Brain pericyte (primary cell): ENCODE measurements at places on chromosomes 16 and 17.

DNA sequence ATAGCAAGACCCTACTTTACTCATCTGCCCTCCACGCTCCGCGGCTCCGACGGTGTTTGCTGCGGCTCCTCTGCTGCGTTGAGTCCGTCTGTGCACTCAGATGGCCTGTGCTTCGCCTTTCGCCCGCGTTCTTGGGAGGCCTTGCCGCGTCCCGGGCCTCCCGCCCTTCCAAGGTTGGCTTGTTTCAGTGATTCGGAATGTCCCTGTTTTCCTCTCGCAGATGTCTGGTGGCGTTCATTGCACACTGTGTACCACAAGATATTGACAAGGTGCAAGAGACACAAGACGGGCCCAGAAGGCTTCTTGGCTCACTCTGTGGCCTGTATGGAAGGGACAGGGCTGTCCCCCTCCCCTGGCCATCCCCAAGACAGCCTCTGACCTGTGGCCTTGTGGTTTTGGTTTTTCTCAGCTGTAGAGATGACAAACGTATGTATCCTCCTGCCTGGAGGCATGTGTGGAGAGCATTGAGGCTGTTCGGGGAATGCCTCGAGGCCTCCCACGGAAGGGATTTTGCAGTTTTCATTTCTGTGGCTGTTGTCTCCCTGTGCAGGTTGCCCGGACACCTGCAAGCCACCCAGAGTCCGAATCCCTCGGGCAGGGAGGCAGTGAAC, 15.4 kb downstream of the MGRN1 start:
- no peak for DNase-seq

DNA sequence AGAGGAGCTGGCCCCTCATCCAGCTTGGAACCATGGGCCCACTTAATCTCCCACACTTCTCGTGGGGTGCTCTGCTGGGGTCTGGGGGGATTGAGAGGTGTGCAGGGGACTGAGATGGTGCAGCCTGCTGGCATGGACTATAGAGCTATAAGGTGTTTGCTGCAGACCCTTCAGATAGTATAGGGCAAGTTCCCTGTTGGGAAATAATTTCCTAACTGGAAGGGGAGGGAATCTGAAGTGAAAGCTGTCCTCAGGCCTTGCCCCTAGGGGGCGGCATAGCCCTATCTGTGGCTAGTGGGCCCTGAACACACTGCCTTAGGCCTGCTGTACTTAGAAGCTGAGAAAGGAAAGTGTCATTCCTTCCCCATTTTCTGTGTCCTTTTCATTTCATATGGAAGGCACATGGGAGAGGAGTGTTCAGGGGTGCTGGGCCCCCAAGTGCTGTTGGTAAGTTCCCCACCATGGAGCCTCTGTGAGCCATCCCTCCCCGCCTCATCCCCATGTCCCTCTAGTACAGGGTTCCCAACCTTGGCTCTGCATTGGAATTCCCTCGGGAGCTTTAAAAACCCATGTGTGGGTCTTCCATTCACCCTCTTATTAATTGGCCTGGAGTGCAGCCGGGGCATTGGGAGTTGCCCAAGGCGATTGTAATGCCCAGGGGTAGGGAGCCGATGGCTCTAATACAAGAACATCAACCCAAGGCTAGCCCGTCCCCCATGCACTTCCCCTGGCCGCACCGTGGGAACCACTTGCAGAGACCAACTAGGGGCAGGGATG, 19.7 kb downstream of the GOSR2 start:
- no peak for DNase-seq

DNA sequence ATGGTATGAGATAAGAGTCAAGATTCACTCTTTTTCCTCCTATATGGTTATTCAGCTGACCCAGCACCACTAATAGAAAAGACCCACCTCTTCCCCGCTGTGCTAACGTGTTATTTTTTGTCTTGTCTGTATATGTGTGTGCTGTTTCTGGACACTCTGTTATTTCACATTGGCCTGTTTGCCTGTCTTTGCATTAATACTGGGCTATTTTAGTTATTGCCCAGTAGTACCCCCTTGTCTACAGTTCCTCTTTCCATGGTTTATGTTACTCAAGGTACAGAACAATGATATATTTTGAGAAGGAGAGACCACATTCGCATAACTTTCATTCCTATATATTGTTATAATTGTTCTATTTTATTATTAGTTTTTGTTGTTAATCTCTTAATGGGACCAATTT, 74.0 kb upstream of the SIAH1 start:
- DNase-seq: no peak

- DNase-seq: no peak
These were observed 632 bp upstream of the RTN4RL1 start for GRCh38 chr17:2025622-2026309.

GRCh38 chr17:77892031-77892430, 66.5 kb upstream of the TNRC6C start:
- DNase-seq: no peak

- DNase-seq: no peak
These were observed 1.2 kb downstream of the MIF4GD start for GRCh38 chr17:75269844-75270217.

DNA sequence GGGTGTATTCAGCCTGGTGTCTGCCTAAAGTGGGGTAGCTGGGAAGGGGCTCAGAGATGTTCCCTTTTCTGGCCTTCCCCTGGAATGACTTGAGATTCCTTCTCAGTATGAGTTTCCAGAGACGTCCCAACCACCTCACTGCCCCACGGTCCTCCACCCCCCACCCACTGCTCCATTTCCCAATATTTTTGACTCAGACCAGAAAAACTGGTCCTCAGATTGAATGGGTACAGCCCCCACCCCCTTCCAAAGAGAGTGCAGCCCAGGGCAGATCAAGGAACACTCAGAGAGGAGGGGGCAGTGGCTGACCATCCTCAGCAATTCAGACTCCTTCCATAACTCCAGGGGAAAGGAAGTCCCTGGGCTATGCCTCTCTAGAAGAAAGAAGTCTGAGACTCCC, 3.2 kb downstream of the ACLY start:
- DNase-seq: no peak

DNA sequence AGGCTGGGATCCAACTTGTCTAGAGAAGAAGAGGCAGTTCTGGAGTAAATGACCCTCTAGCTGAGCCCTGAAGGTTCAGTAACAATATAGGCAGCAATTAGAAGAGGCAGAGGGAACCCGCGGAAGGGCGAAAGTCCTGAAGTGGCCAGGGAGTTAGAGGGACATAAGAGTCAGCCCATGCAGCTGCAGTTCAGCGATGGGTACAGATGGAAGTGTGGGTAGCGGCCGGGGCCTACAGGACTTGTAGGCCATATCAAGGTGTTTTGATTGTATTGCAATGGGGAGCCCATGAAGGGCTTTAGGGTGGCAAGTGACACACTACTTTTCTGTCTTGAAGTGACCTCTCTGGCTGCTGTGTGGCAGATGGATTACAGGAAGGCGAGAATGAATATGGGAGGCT, 3.0 kb downstream of the ELAC2 start:
- no peak for DNase-seq

- DNase-seq: no peak
These were observed 21.3 kb downstream of the SBK1 start for GRCh38 chr16:28313587-28313986.

GRCh38 chr17:19327031-19327783, 35.3 kb downstream of the B9D1 start:
- DNase-seq: no peak

DNA sequence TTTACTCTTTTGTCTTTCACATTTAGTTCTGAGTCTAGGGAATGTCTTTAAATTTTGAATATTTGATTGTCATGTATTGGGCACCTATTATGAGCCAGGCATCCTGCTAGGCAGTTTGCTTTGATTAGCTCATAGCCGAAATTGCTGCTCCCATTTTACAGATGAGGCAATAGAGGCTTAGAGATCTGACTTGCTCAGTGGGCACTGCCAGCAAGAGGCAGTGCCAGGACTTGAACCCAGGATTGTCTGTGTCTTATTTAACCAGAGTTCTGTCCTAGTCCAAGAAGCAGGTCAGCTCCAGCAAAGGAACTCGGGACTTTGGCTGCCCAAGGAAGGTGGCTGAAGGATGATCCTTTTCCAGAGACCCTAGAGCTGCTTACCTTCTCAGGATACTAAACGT, 24.5 kb downstream of the BEAN1 start:
- DNase-seq: no peak

- DNase-seq: no peak
These were observed 163.7 kb downstream of the MSI2 start for GRCh38 chr17:57419940-57420550.

DNA sequence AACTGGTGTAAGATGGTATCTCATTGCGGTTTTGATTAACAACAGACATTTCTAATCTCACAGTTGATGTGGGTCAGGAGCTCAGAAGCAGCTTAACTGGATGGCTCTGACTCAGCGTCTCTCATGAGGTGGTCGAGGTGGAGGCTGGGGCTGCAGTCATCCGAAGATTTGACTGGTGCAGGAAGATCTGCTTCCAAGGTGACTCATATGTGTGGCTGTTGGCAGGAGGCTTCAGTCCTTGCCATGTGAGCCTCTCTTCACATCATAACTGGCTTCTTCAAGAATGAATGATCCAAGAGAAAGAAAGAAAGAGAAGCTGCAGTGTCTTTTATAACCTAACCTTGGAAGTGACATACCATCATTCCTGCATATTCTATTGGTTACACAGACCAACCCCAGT, 376.1 kb downstream of the SEC14L1 start:
- DNase-seq: no peak

- DNase-seq: no peak
These were observed 939 bp upstream of the WDR90 start for GRCh38 chr16:648071-648780.

DNA sequence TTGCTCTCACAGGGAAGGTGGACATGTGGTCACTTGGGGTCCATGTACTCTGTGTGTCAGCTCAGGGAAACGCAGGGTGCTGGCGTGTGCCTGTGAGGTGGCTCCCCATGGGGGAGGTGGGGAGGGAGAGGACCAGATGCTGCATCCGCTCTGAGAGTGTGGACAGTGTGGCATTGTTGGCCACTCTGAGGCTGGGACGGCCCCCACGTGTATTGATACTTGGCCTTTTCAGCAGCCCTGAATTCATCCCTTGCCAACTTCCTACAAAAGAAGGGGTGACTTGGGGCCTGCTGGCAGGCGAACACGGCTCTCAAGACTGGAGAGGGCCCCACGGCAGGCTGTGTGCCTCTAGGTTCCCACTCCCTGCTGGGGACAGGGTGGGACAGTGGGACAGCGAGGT, 120.1 kb downstream of the RAB11FIP4 start:
- DNase-seq: no peak

GRCh38 chr17:38326996-38327792, 16.6 kb downstream of the GPR179 start:
- no peak for DNase-seq

DNA sequence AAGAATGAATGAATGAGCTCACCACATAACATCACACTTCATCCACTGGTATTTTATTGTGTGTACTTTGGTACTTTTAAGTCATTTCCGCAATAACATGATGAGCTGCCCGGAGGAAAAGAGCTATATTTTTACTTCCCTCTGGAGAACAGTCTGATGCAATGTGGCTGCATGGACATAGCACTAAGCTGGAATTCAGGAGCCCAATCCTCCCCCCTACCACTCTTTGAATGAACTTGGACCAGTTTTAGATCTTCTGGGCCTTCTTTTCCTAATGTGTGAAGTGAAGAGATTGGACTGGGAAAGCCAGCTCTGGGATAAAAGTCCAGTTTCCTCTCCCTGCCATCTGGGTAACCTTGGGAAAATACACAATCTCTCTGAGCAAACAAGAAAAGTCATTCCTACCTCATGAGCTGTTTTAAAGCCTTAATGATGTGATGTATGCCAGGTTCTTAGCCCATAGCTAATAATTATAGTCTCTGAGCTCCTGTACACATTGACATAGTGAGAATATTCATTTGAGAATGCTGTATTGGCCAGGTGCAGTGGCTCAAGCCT, 79.3 kb downstream of the ABCC12 start:
- DNase-seq: no peak

GRCh38 chr16:49756775-49757558, 98.9 kb downstream of the ZNF423 start:
- DNase-seq: no peak

DNA sequence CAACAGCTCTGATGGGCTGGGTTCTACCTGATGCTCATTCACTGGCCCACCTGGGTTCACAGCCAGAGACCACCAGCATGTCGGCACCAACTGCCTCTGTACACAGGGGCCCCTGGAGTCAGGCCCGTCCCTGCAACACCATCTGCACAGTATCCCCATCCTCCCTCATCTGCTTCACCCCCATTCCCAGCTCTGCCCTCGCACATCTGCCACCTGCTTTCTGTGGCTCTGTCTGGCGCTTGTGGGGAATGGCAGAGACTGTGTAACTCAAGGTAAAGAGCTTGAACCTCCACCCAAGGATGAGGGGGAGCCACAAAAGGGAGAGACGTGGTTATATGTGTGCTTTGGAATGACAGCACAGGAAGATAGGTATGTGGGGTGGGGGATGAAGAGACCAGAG, 27.2 kb downstream of the SMPD3 start:
- DNase-seq: no peak

GRCh38 chr16:89331371-89332109, 114.0 kb downstream of the ZNF778 start:
- no peak for DNase-seq

- DNase-seq: no peak
These were observed 6.0 kb downstream of the GGNBP2 start for GRCh38 chr17:36550491-36551417.

GRCh38 chr17:13437966-13438779, 163.6 kb downstream of the HS3ST3A1 start:
- DNase-seq: peak; percentile 50
